Smooth muscle cell of the brain vasculature (primary cell): ENCODE measurements at places on chromosomes 6 and 20.

DNA sequence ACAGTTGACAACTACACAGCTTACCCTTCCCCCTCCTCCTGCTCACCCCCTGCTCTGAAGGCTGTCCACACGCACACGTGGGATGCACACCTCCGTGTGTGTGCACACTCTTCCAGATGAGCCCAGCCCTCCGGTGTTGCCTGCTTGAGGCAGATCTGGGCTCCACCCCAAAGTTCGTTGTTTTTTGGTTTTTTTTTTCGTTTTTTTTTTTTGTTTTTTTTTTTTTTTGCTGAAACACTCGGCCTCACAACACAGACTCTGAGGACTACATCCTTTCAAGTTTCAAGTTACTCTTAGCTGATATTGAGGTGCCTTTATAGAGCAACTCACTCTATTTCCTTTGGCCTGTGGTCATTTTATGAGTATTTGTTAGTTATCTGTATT, 88.2 kb downstream of the RREB1 start:
- no peak for DNase-seq

- DNase-seq, result no peak
Observed at GRCh38 chr6:119658917-119659316, 309.4 kb upstream of the MAN1A1 start.

DNA sequence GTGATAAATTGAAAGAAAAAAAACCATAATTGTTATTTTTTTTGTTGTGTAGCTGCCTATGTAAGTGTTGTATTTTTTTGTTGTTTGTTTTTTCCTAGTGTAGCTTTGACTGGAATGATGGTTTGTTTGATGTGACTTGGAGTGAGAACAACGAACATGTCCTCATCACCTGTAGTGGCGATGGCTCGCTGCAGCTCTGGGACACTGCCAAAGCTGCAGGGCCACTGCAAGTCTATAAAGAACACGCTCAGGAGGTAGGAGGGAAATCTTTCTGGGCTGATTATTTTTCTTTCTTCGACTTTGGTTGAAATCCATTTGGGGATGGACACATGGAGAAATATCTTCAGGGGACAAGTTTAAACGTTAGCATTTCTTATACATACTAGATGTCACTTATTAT, 3.8 kb downstream of the PEX7 start:
- DNase-seq, result no peak

GRCh38 chr6:27154696-27155095, 92.8 kb upstream of the PRSS16 start:
- DNase-seq, result no peak

DNA sequence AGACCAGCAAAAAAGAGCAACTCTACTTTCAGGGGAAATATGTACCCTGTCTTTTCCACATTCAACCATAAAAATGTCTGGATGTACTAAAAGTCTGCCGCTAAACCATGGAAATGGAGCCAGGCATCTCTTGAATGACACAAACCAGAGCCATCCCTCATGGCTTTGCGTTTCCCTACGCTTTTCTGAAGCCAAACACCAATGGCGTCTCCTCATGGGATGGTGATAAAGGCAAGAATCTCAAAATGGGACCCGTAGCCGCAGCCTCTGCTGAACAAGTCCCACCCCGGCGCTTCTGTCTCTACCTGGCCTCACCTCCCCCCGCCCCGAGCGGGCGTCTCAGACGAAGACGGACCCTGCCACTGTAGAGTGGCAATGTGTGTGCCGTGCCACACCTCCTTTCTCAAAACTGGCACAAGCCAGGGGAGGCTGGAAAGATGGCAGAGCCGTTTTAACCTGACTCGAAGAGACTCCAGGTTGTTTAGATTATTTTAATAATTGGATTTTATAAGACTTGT, 80.3 kb upstream of the AFDN start:
- no peak for DNase-seq

- DNase-seq, result no peak
Observed at GRCh38 chr6:130143709-130144108, 79.0 kb downstream of the SAMD3 start.

- DNase-seq, result no peak
Observed at GRCh38 chr6:6611486-6611885, 23.0 kb downstream of the LY86 start.

- no peak for DNase-seq
Observed at GRCh38 chr20:38203981-38204357, 38.9 kb upstream of the TGM2 start.
